ENCODE measurements at places on chromosomes 1 and 21.
A peak's percentile ranks its signal among the peaks of the same experiment; 100 is the strongest.

GRCh38 chr21:14926186-14926585 lies 138.6 kb downstream of the NRIP1 start:
- DNase-seq: no peak

- no peak for DNase-seq
Observed at GRCh38 chr1:39876144-39876543, 7.2 kb downstream of the TRIT1 start.

- no peak for DNase-seq
Observed at GRCh38 chr1:60936163-60936562, 146.2 kb upstream of the NFIA start.

GRCh38 chr1:175133673-175134435 lies 58.7 kb downstream of the KIAA0040 start:
- DNase-seq: no peak

DNA sequence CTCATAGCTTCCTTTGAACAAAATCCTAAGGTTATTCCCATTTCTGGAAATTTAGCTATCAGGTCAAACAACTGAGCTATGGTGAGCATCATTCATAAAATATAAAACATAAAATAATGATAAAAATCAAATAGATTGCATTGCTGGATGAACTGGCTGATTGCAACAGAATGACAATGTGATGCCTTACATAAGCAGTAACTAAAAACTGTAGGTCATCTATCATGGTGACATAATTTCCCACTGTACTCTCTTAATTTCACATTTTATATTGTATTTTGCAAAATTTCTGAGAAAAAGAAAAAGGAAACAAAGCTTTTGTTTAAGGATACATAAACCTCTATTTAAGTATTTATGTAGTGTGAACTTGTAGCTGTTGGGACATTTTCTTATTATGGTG lies 4.6 kb downstream of the PTGER3 start:
- DNase-seq: no peak

- DNase-seq: peak; percentile 37
Observed at GRCh38 chr1:87399701-87400100, 71.0 kb downstream of the LMO4 start.

- no peak for DNase-seq
Observed at GRCh38 chr1:33388805-33389771, 41.8 kb downstream of the PHC2 start.

DNA sequence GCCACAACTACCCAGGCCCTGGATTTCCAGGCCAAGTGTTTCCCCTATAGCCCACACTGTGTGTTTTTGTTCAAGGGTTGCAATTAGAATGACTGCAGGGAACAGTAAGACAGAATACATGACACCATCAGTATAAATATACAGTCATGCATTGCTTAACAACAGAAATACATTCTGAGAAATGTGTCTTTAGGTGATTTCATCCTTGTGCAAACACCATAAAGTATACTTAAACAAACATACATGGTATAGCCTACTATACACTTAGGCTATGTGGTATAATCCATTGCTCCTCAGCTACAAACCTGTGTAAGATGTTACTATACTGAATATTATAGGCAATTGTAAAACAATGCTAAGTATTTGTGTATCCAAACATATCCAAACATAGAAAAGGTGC lies 7.5 kb upstream of the SLC44A5 start:
- DNase-seq: no peak

DNA sequence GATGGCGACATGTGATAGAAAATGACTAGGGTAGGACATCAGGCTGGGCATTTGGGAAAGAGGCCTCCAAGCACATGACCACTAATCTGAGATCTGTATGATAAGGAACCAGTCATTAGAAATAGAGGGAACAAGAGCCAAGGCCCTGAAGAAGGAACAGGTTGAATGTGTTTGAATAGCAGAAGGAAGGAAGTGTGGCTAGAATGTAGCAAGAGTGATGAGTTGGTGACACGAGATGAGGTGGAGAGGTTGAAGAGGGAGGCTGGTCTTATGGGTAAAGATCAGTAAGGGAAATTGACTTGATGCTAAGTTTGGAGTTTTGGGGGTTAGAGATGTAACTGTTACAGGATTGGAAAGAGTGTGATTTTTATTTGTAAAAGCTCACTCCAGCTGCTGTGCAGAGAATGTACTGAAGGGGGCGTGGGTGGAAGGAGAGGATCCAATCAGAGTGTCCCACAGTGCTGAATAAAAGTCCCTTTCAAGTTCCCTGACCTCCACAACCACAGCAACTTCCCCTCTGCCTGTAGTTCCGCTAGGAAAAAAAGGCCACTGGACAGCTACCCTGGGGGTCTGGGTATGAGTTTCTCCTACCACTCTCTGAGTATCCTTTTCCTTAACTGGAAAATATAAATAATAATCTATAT lies 295.0 kb downstream of the OMA1 start:
- peak; percentile 5 for DNase-seq

GRCh38 chr1:225899044-225899925 lies 10.3 kb upstream of the LEFTY1 start:
- DNase-seq: no peak

- no peak for DNase-seq
Observed at GRCh38 chr1:24110642-24111261, 1.2 kb downstream of the MYOM3 start.

GRCh38 chr1:201176940-201177339 lies 13.7 kb upstream of the IGFN1 start:
- no peak for DNase-seq

- DNase-seq: no peak
Observed at GRCh38 chr21:35382696-35383095, 333.6 kb upstream of the RUNX1 start.

- no peak for DNase-seq
Observed at GRCh38 chr1:151583796-151584195, 28.1 kb upstream of the SNX27 start.

GRCh38 chr1:48937732-48938131 lies 161.0 kb upstream of the BEND5 start:
- no peak for DNase-seq

DNA sequence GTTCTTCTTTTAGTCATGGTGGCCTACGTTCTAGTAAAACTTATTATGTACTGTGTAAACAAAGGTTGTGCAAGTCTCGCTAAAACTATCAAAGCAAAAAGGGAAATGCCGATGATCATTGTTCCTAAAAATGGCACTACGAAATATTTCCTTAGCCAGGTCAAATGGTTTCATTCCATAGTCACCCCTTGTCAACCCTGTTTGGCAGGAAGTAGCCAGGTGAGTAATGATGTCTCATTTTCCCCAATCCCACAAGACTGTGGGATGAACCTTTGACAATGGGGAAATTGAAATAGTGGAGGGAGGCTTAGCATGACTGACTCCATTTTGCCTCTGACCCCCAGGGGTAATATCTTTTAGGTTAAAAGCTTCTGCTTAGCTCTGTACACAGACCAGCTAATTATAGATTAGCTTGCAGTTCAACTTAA lies 5.6 kb upstream of the REN start:
- DNase-seq: peak; percentile 73

DNA sequence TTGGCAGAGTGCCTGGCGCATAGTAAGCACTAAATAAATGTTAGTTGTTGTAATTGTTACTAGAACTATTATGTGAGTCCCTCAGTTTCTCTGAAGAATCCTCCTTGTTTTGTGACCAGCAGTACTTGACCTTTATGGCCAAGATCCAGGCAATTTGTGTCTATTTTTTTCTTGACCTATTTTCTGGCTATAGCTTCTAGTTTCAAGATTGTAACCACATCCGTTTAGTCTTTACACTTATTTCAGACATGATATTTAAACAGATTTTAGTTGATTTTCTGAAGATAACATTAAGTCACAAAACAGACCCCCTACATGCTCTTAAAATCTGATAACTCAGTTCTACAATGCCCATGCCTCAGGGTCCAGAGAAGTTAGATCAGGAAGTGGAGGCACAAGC lies 50.3 kb downstream of the CDC7 start:
- DNase-seq: no peak

GRCh38 chr1:107883562-107883961 lies 81.4 kb downstream of the VAV3 start:
- DNase-seq: no peak

- DNase-seq: peak; percentile 70
Observed at GRCh38 chr1:94335950-94336349, 82.2 kb upstream of the ABCD3 start.

- DNase-seq: no peak
Observed at GRCh38 chr21:43716376-43717165, 2.4 kb upstream of the PDXK start.

DNA sequence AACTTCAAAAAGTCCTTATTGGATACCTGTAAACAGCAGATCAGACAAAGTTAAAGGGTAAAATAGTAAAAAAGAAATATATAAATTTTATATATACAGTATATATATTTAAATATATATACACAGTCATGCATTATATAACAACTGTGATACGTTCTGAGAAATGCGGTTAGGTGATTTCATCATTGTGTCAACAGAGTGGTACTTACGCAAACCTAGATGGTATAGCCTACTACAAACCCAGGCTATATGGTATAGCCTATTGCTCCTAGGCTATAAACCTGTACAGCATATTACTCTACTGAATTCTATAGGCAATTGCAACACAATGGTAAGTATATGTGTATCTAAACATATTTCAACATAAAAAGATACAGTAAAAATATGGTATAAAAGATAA lies 222.7 kb downstream of the NUF2 start:
- no peak for DNase-seq

- DNase-seq: no peak
Observed at GRCh38 chr1:167093846-167094516, at the start of gene STYXL2. Gene STYXL2 (plus strand): TSS chr1:167094075. CDS start chr1:167094850, 775 bp downstream.

GRCh38 chr1:224769452-224770335 lies 153.6 kb downstream of the CNIH3 start:
- DNase-seq: no peak

DNA sequence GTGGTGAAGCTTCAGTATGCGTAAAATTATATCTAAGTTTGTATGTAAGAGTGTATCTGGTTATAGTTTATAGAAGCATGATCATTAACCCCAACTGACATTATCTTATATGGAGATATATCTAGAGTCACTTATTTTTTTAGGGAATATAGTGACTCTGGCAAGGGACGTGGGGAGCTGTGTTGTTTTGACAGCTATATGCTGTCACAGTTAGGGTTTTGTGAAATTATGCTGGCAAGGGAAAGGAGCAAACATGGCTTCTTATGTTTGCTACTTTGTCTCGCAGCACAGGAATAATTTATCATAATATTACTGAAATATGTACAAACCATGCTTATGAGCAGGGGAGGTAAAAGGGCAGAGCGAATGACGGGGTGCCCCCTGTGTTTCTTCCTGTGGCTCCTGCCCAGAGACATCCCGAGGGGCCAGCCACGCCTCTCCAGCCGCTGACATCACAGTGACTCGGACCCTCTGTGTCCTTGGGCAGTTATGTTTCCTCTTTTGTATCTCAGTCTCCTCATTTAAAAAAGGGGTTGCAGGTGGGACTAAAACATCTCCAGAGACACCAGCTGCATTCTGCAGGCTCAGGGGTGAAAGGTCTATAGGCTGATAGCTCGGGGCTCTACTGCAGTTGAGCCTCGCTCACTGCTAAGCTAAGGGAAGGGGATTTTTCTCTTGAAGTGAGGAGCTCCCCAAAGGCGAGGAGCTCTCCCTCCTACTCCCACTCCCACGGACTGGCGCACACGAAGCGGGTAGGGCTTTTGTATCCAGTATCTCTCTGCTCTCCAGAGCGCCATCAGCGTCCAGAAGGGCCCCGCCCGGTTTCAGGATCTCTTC lies 14.9 kb downstream of the A3GALT2 start:
- no peak for DNase-seq

GRCh38 chr1:30545365-30545764 lies 178.0 kb downstream of the MATN1 start:
- DNase-seq: no peak

DNA sequence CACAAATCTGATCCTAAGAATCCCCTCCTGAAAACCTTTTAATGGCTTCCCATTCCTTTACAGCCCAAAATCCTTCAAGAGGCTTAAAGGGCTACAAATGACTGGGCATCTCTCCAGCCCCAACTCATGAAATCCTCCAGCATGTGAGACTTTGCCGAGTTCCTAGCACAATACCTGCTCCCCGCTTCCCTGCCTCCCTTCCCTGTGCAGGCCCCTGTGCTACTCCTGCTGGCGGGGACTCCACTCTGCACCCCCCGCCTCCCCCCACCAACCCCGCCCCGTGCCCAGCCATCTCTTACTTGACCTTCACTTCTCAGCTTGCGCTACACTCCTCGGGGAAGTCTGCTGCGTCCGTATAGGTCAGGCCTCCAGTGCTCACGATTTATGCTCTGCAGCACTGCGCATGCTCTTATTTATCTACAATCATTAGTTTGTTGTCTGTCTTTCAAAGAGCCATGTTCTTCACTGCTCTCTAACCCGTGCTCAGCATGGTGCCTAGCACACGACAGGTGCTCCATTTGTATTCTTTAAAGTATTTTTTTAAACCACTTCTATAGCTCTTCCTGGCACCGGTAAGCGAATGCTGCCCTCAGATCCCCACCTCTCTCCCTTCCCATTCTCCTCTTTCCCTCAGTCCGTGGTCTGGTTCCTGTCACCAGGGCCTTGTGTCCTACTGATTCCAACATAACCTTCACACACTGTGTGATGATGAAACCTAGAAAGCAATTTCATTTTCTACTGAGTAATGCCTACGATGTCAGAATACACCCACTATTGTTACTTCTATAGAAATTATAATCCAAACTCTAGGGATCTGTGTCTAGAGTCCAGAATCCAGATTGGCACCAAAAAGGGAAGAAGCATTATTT lies 37.5 kb upstream of the PLA2G2C start:
- DNase-seq: no peak

GRCh38 chr1:24915816-24916602 lies 14.1 kb downstream of the RUNX3 start:
- DNase-seq: no peak
